Hair follicle dermal papilla cell (primary cell): ENCODE measurements at places on chromosomes 12 and 14. TPM values are rescaled to one million over a fixed set of nuclear protein-coding genes. Genes with fewer than 3 reads are reported as not detected.

Gene SSPN
- 17.4 and 22.6 TPM in 2 replicates for total RNA-seq

Gene ACVRL1
- 77.2 and 78.0 TPM in 2 replicates for total RNA-seq

Gene ARMH4
- 10.0 and 10.1 TPM in 2 replicates for total RNA-seq

Gene CLMN
- 2.1 and 2.7 TPM in 2 replicates for total RNA-seq

Gene GRIN2B
- total RNA-seq: not detected in 2 replicates

Gene CEBPE
- not detected in 2 replicates for total RNA-seq

Gene BBOF1
- total RNA-seq: 9.4 and 14.0 TPM in 2 replicates

Gene REM2
- total RNA-seq: 0.12 TPM in 1 of 2 replicates, not detected in the other

Gene BLOC1S1
- total RNA-seq: 51.0 and 56.1 TPM in 2 replicates

Gene TARBP2
- total RNA-seq: 27.4 and 33.4 TPM in 2 replicates

Gene C12orf54
- total RNA-seq: not detected in 2 replicates

Gene FAM222A
- under 0.01 and 0.16 TPM in 2 replicates for total RNA-seq

Gene FOXA1
- under 0.01 and 0.24 TPM in 2 replicates for total RNA-seq

Gene GON7
- total RNA-seq: 6.8 and 8.4 TPM in 2 replicates

Gene MFAP5
- 200 and 206 TPM in 2 replicates for total RNA-seq

Gene KERA
- not detected in 2 replicates for total RNA-seq

Gene GCH1
- 2.4 and 7.1 TPM in 2 replicates for total RNA-seq

Gene ZDHHC22
- not detected in 2 replicates for total RNA-seq

Gene TROAP
- 1.8 and 3.6 TPM in 2 replicates for total RNA-seq

Gene ATP2A2
- 502 and 749 TPM in 2 replicates for total RNA-seq

Gene NPFF
- total RNA-seq: not detected in 2 replicates

Gene PROX2
- total RNA-seq: 0.12 and 0.16 TPM in 2 replicates

Gene CD27
- total RNA-seq: 0.36 TPM in 1 of 2 replicates, not detected in the other

Gene GLS2
- not detected in 2 replicates for total RNA-seq

Gene ISM2
- total RNA-seq: not detected in 2 replicates

Gene HNF1A
- not detected in 2 replicates for total RNA-seq

Gene NRXN3
- total RNA-seq: 0.32 and 0.49 TPM in 2 replicates

Gene SERPINA10
- total RNA-seq: not detected in 2 replicates

Gene SYCP3
- 0.16 TPM in 1 of 2 replicates, not detected in the other for total RNA-seq

Gene RNF41
- total RNA-seq: 145 and 163 TPM in 2 replicates

Gene NOC4L
- 10.6 and 10.9 TPM in 2 replicates for total RNA-seq
